ENCODE measurements at places on chromosomes 11 and 22.
A peak's percentile ranks its signal among the peaks of the same experiment; 100 is the strongest.

DNA sequence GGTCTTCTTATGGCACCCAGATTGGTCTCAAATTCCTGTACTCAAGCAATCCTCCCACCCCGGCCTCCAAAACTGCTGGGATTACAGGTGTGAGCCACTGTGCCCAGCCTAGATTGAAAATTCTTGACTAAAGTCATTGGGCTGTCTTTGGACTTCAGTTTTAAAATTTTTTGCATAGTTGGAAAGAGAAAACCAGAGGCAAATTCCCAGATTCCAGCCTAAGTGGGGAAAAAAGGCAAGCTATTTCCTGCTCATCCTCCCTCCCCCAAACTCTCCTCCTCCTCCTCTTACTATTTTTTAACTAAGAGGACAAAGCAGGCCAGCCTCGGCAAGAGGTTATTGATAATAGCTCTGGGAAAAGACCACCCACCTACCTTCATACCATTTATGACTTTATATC lies 78.6 kb upstream of the CLMP start:
- no peak for DNase-seq

DNA sequence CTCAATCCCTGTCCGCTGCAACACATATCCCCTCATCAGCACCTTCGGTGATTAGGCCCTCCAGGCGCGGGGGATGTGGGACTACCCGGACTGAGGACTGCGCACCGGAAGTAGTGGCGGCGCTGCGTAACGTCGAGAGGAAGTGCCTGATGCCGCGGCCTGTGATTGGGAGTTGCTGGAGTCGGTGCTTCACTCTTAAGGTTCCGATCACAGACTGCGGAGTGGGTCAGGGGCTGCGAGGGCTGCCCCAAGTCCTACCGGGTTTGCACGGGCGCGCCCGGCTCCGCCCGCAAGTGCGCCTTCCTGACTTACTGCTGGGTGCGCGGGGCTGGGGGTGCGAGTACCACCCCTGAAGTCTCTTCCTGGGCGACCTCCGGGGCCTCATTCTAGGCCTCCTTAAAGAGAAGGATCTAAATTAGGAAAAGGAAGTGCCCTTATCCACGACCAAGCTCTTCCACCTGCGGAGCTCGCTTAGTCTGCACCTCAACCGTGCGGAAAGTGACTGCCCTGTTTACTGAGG lies at the start of gene ALKBH3:
Gene ALKBH3 (plus strand): TSS at position 192 of the 520 bp plus-strand sequence. CDS start 1,822 bp downstream, outside the sequence.
- DNase-seq, result peak; percentile 34

GRCh38 chr11:12161603-12162350 lies 51.4 kb downstream of the MICAL2 start:
- no peak for DNase-seq

GRCh38 chr11:66112041-66112491 lies 42.0 kb downstream of the PACS1 start:
- DNase-seq, result no peak

- DNase-seq, result no peak
Measured at GRCh38 chr22:41863472-41863871, 30.6 kb downstream of the SREBF2 start.

GRCh38 chr11:8086001-8086479 lies 5.0 kb downstream of the TUB start:
- DNase-seq, result no peak

GRCh38 chr11:102312667-102313066 lies 4.6 kb upstream of the BIRC3 start:
- DNase-seq, result peak; percentile 72

DNA sequence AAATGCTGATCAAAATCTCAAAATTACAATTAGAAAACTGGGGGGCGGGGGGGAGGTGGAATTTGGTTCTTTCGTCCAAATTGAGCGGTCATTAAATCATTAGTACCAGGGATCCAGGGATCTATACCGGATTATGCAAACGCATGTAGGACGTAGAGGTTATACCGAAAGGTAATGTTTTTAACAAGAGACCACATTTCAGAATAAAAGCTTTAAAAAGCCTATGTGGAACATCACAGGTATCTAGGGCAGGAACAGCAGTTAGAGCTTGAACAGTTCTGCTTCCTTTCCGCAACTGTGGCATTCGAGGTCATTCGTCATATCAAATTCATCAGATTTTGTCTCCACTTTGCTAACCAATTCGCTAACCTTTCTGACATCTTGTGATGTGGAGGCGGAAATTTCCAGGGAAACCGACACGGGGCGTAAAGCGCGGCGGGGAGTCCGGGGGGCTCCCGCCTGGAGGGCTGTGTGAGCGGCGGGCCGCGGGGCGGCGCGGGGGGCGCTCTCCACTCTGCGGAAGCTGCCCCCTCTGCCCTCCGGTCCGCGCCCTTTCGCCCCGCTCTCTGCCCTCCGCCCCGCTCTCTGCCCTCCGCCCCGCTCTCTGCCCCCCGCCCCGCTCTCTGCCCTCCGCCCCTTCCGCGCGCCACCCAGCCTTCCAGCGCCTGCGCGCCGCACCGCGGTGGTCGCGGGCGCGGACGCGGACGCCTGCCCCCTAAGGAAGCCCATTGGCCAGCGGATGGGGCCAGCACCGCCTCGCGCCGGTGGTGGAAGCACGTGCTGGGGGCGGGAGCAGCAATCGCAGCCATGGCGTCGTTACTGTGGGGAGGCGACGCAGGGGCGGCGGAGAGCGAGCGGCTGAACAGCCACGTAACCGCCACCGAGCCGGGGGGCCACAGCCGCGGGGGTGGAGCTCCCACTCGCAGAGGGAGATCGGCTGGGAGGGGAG lies at the start of gene DDX25:
Gene DDX25 (plus strand): TSS at position 798 of the 949 bp plus-strand sequence. CDS start 10 bp downstream, at position 808.
- DNase-seq, result no peak

DNA sequence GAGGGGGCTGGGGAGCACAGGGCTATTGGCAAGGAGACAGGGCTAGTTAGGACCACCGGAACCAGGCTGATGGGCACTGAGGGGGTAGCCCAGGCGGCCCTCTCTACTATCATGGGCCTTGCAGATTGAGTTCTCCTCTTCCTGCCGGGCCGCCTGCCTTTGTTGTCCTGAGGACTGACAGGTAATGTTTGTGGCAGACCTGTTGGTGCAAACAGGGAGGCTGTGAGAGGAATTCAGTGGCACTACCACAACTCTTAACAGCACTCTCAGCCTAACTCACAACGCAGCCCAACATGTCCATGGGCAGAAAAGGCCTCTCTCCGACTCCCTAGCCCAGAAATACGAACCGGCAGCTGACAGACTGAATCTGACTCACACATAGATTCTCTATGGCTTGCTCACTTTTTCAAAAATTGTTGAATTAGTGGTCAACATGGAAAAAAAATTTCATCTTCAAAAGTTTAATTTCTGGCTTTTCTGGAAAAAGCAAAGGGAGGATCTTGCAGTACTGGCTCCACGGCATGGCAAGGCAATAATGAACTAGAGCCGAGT lies 11.4 kb downstream of the KCNJ5 start:
- no peak for DNase-seq

DNA sequence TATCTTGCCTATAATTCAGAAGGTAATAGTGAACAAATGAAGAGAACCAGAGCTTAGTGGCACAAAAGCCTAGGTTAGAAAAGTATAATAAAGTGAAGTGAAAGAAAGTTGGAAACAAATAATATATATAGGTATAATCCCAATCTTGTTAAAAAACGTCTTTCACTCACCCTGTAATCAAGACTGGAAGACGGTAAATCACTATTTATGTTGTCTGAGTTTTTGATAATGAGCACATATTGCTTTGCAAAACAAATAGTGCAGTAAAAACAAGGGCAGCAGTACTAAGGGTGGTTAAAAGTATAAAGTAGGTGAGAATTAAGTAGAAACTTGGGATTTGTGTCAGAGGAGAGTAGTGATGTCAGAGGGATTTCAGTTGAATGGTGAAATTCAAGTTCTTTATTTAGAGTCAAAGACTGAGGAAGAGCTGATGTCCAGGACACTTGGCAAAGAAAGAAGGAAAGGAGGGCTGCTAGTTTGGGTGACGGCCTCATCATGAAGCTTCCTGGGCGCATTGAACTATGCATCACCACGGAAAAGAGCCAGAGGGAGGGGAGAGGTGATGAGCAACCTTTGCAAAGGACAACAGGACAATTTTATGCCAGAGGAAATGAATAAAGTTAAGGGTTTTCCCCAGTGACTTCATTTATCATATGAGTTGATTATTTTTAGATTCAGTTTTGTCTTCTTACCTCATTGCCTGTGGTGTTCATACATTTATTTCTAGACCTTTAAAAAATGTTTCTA lies 11.4 kb downstream of the NCAM1 start:
- no peak for DNase-seq

DNA sequence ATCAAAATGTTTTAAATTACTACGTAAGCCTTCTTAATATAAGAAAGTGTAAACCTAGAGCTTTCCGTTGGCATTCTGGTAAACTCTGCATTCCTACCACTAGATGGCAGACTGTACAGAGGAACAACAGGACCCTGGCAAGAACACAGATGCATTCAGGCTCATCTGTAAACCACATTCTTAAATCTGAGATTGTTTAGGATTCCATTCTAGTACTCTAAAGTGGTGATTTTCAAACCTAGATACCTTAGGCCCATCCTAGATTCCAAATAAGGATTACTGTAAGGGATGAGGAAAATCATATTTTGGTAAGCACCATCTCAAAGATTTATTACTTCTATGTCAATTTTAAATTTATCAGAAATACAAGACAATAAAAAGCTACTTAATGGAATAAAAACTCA lies 26.9 kb downstream of the PICALM start:
- DNase-seq, result peak; percentile 57

DNA sequence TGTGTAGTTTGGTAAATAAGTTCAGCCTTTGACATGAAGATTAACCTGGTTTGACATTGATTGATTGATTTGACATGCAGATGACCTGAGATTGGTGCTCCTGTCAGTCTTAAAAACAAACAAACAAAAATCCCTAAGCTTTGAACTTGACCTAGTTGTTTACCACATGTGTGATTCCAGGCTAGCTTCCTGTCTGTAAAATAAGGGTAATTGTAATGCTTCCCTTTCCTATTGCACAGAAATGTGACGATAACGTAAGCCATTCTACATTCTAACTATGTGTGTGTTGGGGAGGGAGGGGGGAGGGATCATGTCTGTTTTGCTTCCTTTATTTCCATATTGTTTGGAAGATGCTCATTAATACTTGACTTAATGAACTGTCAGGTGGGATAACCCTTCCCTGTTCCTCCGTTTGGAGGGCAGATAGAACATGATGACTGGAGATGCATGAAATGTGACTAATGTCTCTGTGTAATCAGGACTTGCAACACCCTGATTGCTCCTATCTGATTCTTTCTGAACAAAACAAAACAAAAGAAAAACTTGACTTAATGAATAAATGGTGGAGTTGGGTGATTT lies 106.1 kb upstream of the CLMP start:
- DNase-seq, result no peak

DNA sequence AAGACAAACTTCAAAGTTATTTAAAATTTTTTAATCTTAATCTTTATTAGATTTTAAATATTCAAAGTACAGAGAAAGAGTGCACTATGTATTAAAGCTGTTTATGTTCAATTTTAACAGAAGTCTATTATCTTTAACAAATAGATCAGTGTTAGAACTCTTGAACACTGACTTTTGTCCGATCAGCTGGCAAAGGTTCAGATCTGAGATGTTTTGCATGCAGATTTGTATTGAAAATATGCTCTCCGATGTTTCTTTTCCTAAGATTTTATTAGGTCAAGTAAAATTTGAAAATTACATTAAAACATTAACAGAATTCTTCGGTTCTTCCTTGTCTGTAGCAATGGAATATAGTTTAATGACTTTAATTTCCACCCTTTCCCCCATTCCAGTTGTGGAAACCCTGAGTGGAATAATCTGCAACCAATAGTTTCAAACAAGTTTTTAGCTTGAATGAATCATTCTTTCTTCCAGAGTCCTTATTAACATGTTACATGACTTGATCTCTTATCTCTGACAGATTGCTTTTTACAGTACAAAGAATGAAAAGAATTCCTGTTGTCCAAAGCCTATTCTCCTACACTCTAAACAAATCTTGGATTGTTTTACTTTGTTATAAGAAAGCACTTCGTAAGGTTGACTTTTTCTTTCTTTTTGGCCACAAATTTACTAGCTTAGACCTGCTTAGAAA lies 11.4 kb upstream of the TCP11L1 start:
- DNase-seq, result no peak

GRCh38 chr11:61963016-61963281 lies 4.5 kb downstream of the FTH1 start:
- DNase-seq, result no peak

GRCh38 chr11:134294664-134295063 lies 18.5 kb downstream of the GLB1L3 start:
- no peak for DNase-seq

DNA sequence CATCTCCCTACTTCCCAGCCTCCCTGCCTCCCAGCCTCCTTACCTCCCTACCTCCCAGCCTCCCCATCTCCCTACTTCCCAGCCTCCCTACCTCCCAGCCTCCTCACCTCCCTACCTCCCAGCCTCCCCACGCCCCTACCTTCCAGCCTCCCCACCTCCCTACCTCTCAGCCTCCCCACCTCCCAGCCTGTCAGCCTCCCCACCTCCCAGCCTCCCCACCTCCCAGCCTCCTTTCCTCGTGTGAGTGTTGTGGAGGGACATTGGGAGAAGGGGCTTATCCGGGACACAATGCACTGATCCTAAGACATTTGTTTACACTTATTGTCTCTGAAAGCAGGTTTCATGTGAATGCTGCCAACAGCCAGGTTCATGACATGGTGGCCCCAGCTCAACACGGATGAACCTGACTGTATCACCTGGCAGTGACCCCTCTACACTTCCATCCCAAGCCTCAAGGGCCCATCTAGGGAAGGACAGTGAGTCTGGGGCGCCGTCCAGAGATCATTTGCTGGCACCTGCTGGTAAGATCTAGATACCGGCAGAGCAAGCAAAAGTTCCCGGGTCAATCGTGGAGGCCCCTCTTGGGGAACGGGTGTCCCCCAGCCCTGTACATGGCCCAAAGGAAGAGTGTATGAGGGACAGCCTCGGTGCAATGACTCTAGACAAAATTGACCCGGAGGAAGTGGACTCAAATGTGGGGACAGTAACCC lies 34.5 kb upstream of the TH start:
- DNase-seq, result no peak

DNA sequence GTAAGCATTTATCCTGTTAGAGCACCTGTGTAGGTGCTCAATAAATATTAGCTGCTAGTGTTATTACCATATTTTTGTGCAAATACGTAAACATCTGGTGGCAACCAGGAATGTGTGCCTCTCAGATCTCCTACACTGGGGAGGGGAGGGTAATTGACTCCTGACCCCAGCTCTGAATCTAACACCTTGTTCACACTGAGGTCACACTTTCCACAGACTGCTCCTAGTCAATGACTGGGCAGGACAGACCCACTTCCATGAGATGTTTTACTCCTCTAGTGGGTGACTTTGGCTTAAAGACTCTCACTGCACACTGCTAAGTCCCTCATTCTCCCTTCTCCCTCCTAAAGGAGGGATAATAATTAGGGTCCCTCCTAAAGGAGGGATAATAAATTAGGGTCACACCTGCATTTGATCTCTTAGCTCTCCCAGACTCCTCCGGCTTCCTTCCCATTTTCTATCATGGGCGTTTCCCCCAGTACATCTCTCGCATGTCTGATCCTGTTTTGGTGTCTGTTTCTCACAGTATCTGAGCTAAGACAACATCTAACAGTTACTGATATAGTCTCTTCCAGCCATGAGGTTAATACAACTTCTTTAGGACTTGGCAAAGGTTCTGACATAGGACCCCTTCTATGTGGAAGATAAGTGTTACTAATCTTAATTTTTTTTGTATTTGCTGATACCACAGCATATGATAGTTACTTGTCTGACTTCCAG lies 8.0 kb downstream of the CSTPP1 start:
- no peak for DNase-seq

- no peak for DNase-seq
Measured at GRCh38 chr22:32761251-32761903, 40.1 kb upstream of the TIMP3 start.
